ENCODE measurements at places on chromosomes 3 and 15.

GRCh38 chr3:127409421-127410136, 121.7 kb upstream of the PRR20G start:
- DNase-seq, result peak; percentile 1

- peak; percentile 66 for DNase-seq
These were observed 585 bp downstream of the CSK start for GRCh38 chr15:74782259-74783071.

- DNase-seq, result no peak
These were observed 291.7 kb upstream of the ROPN1 start for GRCh38 chr3:124283652-124284023.

DNA sequence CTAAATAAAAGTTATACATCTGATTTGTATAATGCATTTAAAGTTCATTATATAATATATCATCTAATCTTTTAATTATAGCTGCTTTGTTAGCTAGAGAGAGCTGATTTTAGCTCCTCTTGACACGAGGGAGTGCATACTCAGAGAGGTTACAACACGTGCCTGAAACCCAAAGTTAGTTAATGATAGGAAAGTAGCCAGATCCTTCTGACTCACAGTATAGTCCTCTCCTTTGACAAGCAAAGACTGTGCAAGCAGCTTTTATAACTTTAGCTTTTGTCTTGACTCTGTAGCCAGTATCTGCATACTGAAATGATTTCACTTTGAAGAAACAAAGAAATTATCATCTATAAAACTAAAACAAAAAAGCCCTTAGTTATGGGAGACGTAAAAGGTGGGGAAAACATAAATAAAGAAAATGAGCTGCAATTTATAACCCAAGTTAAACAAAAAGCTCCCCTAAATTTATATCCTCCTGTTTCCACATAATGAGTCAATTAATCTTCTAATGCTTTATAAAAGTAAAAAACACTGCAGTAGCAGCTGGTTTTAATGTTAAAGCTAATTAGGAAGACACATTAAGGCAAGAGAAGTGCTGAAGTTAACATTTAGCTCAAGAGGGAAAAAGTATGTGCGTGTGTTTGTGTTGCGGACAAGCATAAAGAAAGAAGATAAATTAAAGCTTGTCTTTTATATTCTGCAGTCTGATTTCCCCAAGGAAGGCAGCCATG, 13.1 kb downstream of the GABRR3 start:
- no peak for DNase-seq

Data from iPS-NIHi11 (cell line).